ENCODE measurements at places on chromosomes 1 and 21.

GRCh38 chr1:113452921-113453770, 62.8 kb downstream of the MAGI3 start:
- DNase-seq, result peak; percentile 32

DNA sequence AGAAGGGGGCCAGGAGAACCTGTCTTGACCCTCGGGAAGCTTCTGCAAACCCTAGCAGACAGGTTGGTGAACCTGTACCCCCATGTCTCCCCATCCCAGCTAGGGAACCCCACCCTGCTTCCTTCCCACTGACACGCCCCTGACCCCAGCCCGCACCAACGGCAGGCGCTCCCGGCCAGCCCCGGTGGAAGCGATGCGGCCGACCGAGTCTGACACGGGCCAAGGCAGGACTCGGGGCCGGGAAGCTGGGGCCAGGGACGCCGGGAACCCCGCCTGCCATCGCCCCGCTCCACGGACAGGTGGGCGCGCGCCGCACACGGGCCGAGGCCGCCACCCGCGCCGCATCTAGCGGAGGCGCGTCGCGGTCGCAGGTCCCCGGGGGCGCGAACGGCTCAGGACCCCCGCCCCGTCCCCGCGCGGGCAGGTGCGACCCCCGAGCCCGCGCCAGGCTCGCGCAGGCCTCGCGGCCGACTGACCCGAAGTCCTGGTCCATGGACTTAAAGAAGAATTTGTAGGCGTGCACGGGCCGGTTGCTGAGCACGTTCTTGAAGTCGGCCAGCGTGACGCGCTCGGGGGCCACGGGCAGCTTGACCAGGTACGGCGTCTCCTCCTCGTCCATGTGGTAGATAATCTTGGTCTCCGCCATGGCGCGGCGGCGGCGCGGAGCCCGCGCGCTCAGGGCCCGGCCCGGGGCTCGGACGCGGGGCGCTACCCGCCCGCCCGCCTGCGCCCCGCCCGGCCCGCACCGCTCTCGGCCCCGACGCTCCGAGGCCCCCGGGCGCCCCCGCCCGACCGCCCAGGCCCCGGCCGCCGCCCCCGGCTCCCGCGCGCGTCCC, 580 bp downstream of the DVL1 start:
- no peak for DNase-seq

GRCh38 chr1:55284856-55285255, 69.7 kb upstream of the USP24 start:
- DNase-seq, result peak; percentile 29

- DNase-seq, result peak; percentile 38
These were observed 11.6 kb upstream of the CD247 start for GRCh38 chr1:167529829-167530474.

DNA sequence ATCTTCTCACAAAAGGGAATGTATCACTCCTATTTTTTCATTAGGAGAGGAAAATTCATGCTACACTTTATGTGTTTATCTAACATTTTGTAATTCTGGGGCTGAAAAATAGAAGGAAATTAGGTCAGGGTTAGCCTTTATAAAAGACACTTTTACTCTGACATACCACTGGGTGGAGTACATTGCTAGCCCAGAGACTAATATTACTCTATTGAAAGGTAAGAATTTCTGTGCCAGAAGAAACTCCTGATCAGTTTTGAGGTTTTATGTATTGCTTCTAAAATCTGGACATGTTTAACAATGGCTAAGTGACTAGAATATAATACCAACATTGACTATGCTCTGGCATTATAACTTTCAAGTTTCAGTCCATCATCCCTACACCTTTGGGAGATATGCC, 724.6 kb downstream of the USP25 start:
- no peak for DNase-seq

DNA sequence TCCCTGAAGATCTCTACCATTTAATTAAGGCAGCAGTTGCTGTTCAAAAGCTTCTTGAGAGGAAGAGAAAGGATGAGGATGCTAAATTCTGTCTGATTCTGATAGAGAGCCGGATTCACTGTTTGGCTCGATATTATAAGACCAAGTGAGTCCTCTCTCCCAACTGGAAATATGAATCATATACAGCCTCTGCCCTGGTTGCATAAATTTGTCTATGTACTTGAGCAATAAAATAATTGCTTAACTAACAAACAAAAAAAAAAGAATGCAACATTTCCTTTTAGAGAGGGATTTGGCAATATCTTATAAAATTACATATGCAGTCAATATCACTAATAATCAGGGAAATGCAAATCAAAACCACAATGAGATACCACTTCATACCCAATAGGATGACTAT, 26.8 kb downstream of the ALDH9A1 start:
- no peak for DNase-seq

DNA sequence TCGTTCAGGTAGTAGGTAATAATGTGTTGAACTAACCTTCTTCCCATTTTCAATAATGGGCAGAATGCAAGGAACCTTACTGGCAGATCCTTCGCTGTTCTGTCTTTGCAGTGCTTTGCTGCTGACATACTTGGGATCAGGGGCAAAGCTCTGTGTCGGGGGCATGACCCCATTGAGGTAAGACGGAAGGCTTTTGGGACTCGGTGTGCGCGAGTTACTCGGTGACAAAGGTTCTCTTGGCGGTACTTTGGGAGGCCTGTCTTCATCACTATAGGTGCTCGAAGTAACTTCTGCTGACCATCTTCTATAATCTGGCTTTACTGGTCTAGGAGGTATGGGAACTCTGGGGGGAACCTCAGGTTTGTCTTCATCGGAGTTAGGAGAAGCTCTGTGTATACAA, 12.7 kb downstream of the ERRFI1 start:
- DNase-seq, result no peak

Measured in HFF-Myc (cell line).